Astrocyte (in vitro differentiated cells and primary cell): ENCODE measurements at places on chromosomes 5 and 9. TPM values are rescaled to one million over a fixed set of nuclear protein-coding genes. Genes with fewer than 3 reads are reported as not detected.

Gene SHLD3
- 2.4 and 2.7 TPM in 2 replicates for total RNA-seq

DNA sequence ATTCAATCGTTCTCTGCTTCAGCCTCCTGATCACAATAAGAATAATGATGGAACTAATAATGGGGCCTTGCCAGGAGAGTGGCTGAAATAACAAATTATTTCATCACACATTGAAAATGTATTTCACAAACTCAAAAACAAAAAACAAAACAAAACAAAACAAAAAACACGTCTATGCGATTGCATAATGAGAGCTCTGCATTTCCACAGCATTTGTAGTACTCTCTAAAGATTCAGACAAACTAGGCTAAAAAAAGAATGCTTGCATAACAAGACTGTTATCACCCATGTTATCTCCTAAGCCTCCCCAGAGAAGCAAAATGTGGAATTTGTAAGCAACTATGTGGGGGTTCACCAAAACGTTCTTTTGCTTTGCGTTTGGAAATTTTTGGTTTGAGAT, 48.1 kb downstream of the PRELID2 start:
- DNase-seq = no peak

DNA sequence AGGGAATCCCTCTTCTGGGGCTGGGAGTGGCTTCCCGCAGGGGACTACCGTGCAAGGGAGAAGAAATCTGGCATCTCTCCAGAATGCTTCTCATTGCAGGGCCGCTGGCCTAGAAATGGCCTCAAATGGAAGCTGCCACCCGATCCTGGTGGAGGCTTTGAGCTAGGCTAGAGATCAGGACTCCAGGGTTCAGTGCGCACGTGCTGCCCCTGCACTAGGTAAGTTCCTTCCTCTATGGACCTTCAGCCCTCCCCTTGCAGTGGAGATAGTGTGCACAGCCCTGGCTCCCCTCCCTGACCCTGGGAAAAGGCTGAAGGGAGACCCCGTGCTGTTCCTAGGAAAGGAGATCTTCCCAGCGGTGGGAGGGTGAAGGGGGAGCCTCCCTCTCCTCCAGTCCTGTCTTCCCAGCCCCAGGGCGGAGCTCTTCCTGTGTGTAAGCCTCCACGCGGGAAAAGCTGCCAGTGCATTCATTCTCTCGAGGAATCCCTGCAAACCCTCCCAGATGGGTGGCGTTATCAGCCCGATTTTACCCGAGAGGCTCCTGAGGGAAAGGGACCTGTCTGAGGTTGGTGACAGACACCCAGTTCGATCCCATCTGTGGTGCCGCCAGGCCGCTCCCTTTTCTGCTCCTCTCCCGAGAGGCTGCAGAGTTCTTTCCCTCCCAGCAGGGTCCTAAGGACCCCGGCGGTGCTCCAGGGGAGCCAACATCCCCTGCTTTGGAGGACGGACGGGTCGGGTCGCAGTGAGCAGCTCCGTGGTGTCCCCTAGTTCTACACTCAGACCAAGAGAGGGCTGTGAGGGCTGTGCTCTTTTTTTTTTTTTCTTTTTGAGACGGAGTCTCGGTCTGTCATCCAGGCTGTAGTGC, 1.4 kb upstream of the CERCAM start:
- DNase-seq = no peak

- peak; percentile 79 for DNase-seq
Measured at GRCh38 chr5:124408738-124409453, 337.5 kb downstream of the ZNF608 start.

GRCh38 chr5:129399069-129399468, 61.0 kb upstream of the ADAMTS19 start:
- DNase-seq = no peak

- DNase-seq = no peak
Measured at GRCh38 chr5:173693670-173694069, 77.2 kb upstream of the BOD1 start.

DNA sequence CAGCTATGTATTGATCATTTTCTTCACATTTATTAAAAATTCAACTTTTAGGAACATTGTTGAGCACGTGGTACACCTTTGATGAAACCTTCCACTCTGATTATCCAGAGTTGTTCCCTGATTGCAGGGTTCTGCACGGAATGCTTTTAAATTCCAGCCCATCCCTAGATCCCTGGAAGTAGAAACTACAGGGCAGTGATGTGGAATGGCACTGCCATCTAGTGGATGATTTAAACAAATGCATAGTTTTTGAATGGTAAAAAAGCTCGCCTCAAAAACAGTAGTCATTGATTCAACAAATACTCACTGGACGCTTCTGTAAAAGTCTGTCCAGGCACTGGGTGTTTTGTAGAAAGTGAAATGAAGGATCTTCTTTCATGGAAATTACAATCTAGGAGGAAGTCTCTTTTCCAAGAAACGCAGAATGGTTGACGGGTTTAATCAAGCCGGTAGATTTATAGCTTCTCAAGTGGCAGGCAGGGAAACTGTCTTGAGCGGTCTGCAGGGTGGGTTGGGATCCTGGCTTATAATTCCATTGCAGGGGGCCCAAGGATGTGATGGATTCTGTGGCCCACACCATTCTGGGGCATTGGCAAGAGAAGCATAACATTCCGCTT, 118.4 kb downstream of the ARHGAP26 start:
- DNase-seq = no peak
